ENCODE measurements at places on chromosomes 7 and 10. TPM values are rescaled to one million over a fixed set of nuclear protein-coding genes. Genes with fewer than 3 reads are reported as not detected.

UNCX gene
- not detected for polyA plus RNA-seq

TMEM176B gene
- polyA plus RNA-seq = 144 TPM

ZNF853 gene
- 0.69 TPM for polyA plus RNA-seq

SAP25 gene
- polyA plus RNA-seq = not detected

SMARCD3 gene
- polyA plus RNA-seq = 4.2 TPM

FGFBP3 gene
- polyA plus RNA-seq = 1.2 TPM

LEP gene
- polyA plus RNA-seq = not detected

RHOBTB1 gene
- polyA plus RNA-seq = 6.0 TPM

DNA sequence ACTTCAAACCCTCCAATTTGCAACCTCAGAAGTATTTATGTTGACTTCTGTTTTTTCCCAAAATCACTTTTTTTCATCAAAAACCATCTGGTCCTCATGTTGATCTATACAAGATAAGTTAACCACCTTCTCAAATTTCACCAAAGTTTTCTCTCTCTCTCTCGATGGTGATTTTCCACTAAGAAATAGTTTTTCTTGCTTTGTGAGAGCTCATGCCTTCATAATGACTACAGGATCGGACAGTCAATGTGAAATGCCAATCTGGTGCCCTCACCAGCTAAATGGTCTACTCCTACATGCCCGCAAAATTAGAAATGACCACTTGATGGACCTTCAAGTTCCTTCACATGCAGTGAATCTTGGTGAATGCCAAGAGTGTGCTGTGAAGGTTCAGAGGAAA is 40.4 kb downstream of the CNNM1 start:
- no peak for DNase-seq

GRCh38 chr10:113055458-113055857 is 105.4 kb downstream of the TCF7L2 start:
- no peak for DNase-seq

- no peak for DNase-seq
These were observed 332.6 kb upstream of the ZNF32 start for GRCh38 chr10:43981232-43981631.
